ENCODE measurements at places on chromosomes 11 and 22. TPM values are rescaled to one million over a fixed set of nuclear protein-coding genes. Genes with fewer than 3 reads are reported as not detected.

Gene DBX1
- not detected for total RNA-seq

Gene ZNF195
- 47.9 TPM for total RNA-seq

Gene NOX4
- total RNA-seq: not detected

Gene EMSY
- total RNA-seq: 33.0 TPM

Gene TRIM77
- total RNA-seq: not detected

Gene HEPACAM
- 0.11 TPM for total RNA-seq

Gene CD248
- not detected for total RNA-seq

Gene LRP4
- total RNA-seq: 0.87 TPM

Gene PHLDA2
- 110 TPM for total RNA-seq

Gene TOB2
- 13.5 TPM for total RNA-seq

Gene KCNJ1
- not detected for total RNA-seq

Gene TPCN2
- 13.0 TPM for total RNA-seq

Gene OR5A1
- total RNA-seq: not detected

Gene C11orf52
- 8.7 TPM for total RNA-seq

Gene RBMXL2
- 0.15 TPM for total RNA-seq

Gene SGSM1
- 0.29 TPM for total RNA-seq

Gene PIWIL4
- total RNA-seq: 0.15 TPM

Gene GP1BB
- 5.9 TPM for total RNA-seq

Gene GAL3ST3
- total RNA-seq: not detected

Gene SCGB1D2
- total RNA-seq: not detected

Gene TSSK2
- total RNA-seq: 0.17 TPM

Gene ART5
- total RNA-seq: not detected

Gene FOLH1
- 0.58 TPM for total RNA-seq

Gene C11orf42
- not detected for total RNA-seq
